Brain (organoid and tissue), 16 donors: ENCODE measurements at places on chromosomes 1 and 21. TPM values are rescaled to one million over a fixed set of nuclear protein-coding genes. Genes with fewer than 3 reads are reported as not detected.

DNA sequence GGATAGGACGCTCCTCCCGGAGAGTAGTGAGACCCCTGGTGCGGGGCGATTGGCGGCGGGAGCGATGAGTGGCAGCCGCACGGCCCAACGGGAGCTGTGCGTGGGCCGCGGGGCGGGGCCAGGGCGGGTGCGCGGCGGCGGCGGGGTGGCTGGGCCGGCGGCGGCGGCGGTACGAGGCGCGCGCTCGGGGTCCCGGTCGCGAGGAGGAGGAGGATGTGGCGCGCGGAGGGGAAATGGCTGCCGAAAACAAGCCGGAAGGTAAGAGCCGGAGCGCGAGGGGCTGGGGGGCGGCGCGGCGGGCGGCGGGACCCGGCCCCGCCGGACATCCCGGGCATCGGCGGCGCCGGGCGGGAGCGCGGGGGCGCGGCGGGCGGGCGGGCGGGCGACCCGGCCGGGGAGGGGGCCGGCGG is at the start of gene CAMTA1:
TSS of gene CAMTA1 (plus strand) at position 137 of the 410 bp plus-strand sequence. CDS start at position 214, 77 bp downstream.
- no peak for DNase-seq

DNA sequence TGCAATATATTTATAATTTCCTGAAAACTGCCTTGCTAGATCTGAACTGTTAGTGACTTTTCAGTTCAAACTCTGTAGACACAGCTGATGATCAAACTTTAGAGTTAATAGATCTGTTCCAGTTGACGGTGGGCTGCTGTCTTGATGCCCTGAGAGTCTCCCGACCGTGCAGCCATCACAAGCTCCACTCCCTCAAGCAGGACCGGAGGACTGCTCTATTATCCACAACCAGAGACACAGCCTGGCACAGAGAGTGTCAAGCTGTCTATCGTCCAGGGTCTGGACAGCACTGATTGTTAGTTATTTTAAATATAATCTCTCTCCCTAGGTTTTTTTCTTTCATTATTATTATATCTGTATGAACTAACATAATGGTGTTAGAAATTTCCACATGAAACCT is 8.0 kb downstream of the CHODL start:
- no peak for DNase-seq

GRCh38 chr1:21472861-21473260 is 32.9 kb downstream of the NBPF3 start:
- DNase-seq: no peak

GRCh38 chr1:2004856-2005255 is 1.3 kb upstream of the CFAP74 start:
- DNase-seq: no peak

GRCh38 chr1:228163007-228163753 is 2.4 kb upstream of the IBA57 start:
- DNase-seq: no peak

DNA sequence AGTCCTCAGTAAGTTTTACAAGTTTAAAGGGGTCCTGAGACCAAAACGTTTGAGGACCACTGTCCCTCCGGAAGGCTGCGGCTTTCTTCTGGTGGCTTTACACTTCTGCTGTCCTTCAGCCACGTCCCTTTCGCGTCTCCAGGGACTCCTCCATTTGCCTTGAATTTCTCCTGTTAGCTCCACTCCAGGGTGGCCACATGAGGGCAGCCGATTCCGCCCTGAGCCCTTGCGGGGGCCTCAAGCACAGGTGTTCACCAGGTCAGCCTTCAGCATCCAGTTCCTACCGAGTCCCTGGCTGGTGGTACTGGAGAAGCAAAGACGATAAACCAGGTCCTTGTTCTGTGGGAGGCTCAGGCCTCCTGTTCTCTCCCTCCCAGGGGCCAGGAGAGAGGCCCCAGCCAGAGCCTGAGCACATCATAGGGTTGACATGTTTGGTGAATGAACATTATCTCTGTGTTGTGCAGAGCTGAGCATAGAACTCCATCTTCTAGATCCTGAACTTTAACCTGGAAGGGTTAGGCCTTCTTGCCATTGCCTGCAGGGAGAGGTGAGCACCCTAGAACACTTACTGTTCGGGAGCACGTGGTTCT is 27.4 kb upstream of the COQ8A start:
- DNase-seq: peak; percentile 30

- DNase-seq: no peak
These were observed 134.5 kb downstream of the SMYD3 start for GRCh38 chr1:246372559-246372958.

DNA sequence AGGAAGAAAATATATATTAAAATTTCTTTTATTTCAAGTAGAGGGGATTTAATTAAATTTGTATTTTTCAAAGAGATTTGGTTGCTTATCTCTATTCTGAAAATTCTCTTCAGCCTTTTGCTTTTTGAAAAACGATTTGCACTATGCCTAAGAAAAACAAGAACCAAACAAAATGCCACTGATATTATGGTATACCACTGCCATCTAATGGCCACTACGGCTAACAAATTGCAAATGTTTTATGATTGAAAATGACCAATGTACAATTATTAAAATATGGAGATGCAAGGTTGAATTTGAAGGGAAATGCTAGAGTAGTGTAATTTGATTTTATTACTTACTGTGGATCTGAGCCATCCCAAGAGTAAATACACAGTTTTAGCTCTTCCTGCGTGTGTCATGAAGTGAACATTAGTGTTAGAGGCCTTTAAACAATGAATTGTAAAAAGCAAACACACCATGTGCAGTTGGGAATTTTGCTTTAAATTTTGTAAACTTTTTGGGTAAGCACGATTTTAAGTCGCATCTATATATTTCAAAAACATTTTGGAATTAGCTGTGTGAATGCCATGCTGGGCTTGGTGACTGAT is 137.4 kb upstream of the USP25 start:
- DNase-seq: peak; percentile 83

GRCh38 chr1:207031632-207032264 is 808 bp downstream of the C1orf116 start:
- DNase-seq: no peak

Gene OR10R2
- polyA plus RNA-seq: not detected

Gene KRTAP26-1
- not detected for polyA plus RNA-seq

Gene C1QA
- polyA plus RNA-seq: 86.1 TPM

Gene PROK1
- 1.1 TPM for polyA plus RNA-seq

Gene XKR8
- polyA plus RNA-seq: 3.2 TPM

Gene GUCA2A
- polyA plus RNA-seq: not detected
